ENCODE measurements at places on chromosomes 12 and 14.

DNA sequence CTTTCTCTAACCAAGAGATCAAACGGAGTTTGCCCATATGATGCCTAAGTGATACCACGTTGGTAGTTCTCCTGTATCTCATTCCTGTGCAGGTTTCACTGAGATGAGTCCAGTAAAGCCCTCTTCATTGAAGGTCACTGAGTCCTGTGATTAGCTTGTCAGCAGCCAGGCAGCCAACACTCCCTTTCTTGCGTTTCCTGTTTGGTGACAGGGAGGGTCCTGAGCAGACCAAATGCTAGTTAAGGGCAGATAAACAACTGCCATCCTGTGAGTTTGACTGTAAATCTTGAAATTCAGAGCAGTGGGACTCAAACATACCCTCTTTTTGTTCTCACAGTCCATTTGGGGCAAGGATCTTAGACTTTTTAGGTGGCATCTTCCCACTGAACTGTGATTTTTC is 39.4 kb downstream of the ZNF641 start:
- H3K27ac ChIP-seq: no peak overlapping the region
- peak; percentile 16 for DNase-seq
- H3K4me3 ChIP-seq: no peak overlapping the region
- H3K36me3 ChIP-seq: no peaks in the 10 kb centered on the region
- H3K27me3 ChIP-seq: no peaks in the 10 kb centered on the region

DNA sequence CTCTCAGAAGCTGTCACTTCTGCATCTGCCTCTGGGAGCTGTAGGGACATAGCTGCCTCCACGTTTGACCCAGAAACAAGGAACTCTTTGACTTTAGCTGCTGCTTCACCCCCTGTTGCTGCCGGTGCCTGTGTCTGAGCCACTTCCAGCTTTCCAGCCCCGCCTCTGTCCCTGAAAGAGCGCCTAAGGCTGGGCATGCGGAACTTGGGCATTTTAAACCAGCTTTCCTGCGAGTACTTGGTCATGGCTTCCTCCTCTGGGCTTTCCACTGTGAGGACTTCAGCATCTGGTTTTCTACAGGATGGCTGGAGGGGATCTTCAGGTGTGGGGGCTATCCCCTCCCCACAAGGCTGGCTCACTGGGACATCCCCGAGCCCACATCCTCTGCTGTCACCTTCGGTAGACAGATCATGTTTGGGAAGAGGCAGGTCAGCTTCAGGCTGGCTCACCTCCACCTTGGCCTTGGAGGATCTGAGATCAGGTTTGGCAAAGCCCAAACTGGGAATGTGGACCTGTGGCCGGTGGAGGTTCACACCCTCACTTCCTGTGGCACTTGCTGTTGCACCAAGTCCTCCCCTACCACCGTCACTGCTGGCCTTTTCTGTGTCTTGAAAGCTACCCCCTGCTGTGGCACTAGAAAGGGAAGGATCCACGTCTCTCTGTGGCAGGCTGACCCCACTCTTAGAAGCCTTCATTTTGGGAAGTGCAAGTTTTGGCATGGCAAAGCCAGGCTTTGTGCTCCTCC is 15.2 kb downstream of the PLD4 start:
- no peaks in the 10 kb centered on the region for H3K27me3 ChIP-seq
- DNase-seq: no peak
- H3K36me3 ChIP-seq: no peaks in the 10 kb centered on the region
- H3K4me1 ChIP-seq: no peaks in the 10 kb centered on the region
- H3K4me3 ChIP-seq: no peak overlapping the region
- no peak overlapping the region for H3K27ac ChIP-seq

- H3K27ac ChIP-seq: no peak overlapping the region
- no peak for DNase-seq
- no peaks in the 10 kb centered on the region for H3K36me3 ChIP-seq
- H3K4me1 ChIP-seq: no peaks in the 10 kb centered on the region
- no peaks in the 10 kb centered on the region for H3K27me3 ChIP-seq
Observed at GRCh38 chr12:22164139-22164538, 118.1 kb downstream of the CMAS start.

- H3K36me3 ChIP-seq: no peaks in the 10 kb centered on the region
- no peaks in the 10 kb centered on the region for H3K4me1 ChIP-seq
- DNase-seq: no peak
- no peaks in the 10 kb centered on the region for H3K27me3 ChIP-seq
- no peak overlapping the region for H3K4me3 ChIP-seq
Observed at GRCh38 chr14:53525608-53526007, 372.5 kb upstream of the DDHD1 start.

GRCh38 chr14:51533160-51533559 is 118.5 kb upstream of the FRMD6 start:
- no peaks in the 10 kb centered on the region for H3K27me3 ChIP-seq
- H3K4me1 ChIP-seq: no peaks in the 10 kb centered on the region
- no peak overlapping the region for H3K4me3 ChIP-seq
- DNase-seq: no peak
- H3K27ac ChIP-seq: no peak overlapping the region

GRCh38 chr12:1117371-1117770 is 126.3 kb downstream of the ERC1 start:
- no peaks in the 10 kb centered on the region for H3K27me3 ChIP-seq
- H3K4me1 ChIP-seq: no peaks in the 10 kb centered on the region
- H3K36me3 ChIP-seq: no peaks in the 10 kb centered on the region
- no peak overlapping the region for H3K27ac ChIP-seq
- H3K4me3 ChIP-seq: no peak overlapping the region
- DNase-seq: no peak
